ENCODE measurements at places on chromosomes 4 and X.

DNA sequence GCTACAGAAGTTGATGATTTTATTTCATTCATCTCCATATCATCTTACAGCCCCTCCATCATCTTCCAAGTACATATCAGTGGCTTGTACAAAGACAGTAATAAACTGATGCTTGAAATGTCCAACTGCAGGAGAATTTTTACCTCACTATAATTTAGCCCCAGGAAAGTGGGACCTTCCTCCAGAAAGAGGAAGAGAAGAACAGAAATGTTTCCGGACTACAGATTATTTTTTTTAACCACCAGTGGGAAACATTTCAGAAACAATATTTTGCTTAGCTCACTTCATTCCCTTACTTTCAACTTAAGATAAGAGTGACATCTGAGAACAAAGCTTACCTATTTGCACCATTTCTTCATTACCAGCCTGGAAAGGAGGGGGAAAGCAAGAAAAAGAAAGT, 2.0 kb downstream of the ADAMTS3 start:
- DNase-seq = no peak

- no peak for DNase-seq
Measured at GRCh38 chr4:24914460-24914859, 1.6 kb upstream of the CCDC149 start.

DNA sequence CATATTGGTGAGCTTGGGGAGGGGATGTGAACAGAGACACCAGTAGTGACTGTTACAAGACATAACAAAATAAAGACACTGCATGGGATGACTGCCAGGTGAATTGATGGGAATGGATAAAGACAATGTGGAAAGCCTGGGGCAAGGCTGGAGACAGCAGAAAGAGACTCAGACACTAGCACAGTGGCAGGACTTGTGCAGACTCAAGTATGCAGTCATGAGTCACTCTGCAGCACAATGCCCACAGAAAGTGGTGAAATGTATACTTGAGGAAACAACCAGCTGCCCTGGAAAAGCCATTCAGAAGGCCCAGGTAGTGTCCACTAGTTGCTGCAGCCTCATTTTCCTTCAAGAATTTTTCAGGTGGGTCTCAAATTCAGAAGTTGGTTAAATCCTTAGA, 452.3 kb downstream of the MID1IP1 start:
- no peak for DNase-seq

DNA sequence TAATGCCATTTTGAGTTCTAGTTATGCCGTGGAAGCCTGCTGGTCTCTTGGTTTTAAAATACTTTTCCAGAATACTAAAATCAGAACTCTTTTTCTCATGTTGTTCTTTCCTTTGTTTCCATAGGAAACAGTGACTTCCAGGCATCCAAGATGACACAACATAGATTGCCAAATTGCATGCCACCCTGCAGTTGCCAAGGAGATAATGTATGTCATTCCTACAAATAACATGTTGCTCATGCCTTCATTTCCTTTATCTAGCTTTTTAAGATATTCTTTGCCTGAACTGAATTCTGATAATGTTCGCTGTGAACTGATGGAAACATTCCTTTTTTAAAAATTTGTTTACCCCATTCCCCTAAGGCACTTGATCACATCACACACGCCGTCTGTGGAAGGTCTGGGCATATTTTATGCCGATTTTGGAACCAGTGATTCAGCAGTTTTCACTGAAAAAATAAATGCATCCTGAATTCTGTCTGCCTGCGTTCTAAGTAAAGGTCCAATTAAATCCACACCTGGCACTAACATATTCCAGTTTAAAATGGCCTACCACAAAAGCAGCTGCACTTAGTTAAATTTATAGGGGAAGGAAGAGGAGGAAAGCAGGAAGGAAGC, 38.0 kb upstream of the COX7B2 start:
- DNase-seq = no peak

DNA sequence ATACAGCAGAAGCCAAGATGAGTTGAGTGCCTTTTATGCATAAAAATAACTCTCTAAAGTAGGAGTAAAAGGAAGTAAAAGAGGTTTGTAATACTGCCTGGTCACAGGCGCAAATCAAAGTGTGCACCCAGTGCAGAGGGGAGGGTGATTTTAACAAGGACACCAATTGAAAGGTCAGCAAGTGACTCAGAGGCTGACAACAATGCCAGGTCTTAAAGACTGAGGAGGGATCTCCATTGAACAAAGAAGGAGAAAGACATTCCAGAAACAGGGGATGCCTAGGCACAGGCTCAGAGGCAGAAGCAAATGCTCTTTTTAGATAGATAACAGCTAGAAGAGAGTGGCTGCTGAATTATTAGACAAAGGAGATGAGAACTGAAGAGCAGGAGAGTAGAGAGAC, 297.4 kb upstream of the VCX start:
- no peak for DNase-seq

DNA sequence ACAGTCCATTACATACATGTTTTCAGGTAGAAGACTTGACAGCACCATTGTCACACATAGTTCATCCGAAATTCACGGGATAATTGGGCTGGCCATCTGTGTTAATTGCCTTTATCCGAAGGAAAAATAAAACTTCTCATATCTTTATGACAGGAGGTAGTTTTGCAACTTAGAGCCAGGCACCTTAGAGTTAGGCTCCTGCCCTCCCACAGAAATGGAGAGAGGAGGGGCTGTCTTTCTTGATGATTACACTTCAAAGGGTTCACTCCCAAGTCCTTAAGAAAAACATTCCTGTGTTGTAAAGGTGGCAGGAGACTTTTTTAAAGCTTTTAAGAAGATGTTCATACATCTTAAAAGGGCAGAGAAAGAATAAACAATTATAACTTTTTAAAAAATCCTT, 10.5 kb upstream of the SCARB2 start:
- DNase-seq = no peak

DNA sequence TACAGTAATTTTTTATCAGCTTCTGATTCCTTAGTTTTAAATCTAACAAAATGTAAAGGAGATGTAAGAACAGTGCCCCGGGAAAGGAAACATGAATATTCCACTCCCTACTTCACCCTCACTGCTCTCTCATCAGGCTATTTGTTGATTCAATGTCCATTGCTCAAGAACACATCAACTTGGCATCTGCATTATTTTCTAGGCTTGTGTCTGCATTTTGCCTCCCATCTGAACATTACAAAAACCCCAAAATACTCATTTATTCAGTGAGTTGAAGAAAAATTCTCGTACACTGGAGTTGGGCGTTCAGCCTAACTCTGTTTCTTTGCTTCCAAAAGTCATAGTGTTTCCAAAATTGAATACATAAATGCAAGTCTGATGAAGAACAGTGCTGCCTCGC, 25.6 kb downstream of the ARHGAP6 start:
- no peak for DNase-seq

- DNase-seq = no peak
Measured at GRCh38 chr4:175109933-175110332, 191.8 kb downstream of the ADAM29 start.

DNA sequence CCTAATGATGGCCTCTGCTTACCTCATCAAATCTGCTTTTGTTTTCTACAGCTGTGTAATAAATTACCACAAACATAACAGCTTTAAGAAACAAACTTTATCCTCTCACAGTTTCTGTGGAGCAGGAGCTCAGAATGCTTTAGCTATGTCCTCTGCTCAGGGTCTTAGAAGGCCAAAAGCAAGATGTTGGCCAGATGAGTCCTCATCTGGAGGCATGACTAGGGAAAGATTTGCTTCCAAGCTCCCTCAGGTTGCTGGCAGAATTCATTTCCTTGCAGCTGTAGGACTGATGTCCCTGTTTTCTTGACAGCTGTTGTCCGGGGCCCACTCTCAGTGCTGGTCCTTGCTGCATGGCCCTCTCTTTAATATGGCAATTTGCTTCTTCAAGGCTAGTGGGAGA, 116.7 kb upstream of the PDE5A start:
- no peak for DNase-seq

DNA sequence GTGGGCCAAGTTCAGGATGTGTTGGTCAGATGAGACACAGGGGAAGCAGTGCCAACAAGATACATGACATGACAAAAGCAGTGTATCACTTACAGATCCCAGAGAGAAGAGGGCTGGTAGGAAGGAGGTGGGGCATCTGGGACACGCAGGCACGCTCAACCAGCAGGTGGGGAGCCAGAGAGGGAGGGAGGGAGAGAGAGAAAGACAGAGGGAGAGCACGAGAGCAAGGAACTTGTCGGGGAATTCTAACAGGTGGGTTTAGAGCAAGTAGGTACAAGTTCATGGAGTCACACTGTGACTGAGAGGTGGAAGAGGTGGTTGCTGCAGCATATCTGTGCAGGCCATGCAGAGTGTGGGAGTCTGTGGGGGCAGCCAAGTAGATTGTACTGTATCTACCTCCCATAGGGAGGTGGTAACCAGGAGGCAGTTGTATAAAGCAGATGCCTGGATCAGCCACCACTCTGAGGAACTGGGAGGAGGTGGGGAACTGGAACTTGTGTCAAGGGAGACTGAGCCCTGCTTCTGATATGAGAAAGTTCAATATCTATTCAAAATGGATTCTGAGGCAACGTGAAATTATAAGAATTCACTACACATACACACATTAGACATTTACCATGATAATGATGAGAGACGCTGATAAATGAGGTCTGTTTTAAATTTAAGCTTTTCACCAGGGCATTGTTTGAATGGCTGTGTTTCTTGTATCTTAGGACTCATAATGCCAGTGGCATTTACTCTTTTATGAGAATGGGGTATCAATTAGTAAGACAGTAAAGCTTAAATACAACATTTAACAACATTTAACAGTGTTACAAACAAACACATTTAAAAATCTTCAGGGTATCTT, 43.7 kb downstream of the BBS12 start:
- no peak for DNase-seq

GRCh38 chr4:127832585-127832984, 48.1 kb upstream of the PLK4 start:
- no peak for DNase-seq

- DNase-seq = no peak
Measured at GRCh38 chr4:155491336-155492120, 114.8 kb upstream of the MAP9 start.

DNA sequence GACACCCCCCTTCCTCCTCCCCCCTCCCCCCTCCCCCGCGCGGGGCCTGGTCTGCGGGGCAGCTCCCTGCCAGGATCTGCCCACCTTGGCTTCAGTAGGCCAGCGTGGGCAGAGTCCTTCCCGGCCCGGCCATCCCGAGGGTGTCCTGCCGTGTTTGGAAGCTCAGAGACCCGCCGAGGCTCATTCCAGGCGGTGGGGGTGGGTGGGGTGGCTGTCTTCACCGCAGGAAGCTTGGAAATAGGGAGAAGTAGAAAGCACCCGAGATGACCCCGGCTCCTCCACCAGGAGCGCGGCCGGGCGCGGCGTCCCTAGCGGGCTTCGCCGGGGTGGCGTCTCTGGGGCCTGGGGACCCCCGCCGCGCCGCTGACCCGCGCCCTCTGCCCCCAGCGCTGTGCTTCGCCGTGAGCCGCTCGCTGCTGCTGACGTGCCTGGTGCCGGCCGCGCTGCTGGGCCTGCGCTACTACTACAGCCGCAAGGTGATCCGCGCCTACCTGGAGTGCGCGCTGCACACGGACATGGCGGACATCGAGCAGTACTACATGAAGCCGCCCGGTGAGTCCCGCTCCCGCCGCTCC, 1.6 kb downstream of the NAT8L start:
- DNase-seq = no peak

GRCh38 chr4:74408639-74409038, 36.3 kb upstream of the AREG start:
- DNase-seq = no peak

- DNase-seq = no peak
Measured at GRCh38 chr4:107874024-107874423, 49.3 kb downstream of the SGMS2 start.

DNA sequence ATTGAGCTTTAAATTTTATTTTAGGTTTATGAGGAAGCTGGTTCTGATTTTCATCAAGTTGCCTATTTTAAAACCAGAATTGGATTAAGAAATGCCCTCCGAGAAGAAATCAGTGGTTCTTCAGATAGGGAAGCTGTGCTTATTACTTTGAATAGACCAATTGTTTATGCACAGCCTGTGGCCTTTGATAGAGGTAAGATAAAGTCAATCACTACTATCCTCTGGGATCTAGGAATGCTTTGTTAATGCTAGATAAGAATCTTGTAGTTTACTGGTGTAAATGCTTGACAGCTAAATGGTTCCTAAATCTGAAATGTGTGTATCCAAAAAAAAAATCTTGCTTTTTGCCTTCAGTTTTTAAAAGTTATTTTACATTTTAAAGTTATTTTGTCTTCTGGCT, 73.0 kb upstream of the ADAD1 start:
- no peak for DNase-seq

DNA sequence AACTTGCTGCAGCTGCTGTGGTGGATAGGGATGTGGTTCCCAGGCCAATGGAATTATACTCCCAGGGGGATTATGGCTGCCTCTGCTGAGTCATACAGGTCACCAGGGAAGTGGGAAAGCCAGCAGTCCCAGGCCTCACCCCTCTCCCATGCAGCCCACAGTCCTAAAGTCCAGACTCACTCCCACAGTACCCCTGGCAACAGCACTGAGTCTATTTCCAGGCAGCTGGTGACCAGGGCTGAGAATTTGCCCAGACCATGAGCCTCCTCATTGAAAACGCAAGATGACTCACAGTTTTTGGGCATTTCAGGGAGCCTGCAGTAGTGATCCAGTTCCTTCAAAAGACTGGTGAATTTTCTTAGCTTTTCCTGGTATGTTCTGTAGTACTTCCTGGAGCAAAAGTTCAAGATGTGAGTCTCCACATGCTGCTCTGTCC, 137.6 kb downstream of the NPNT start:
- no peak for DNase-seq

- DNase-seq = no peak
Measured at GRCh38 chr4:88981556-88981955, 75.4 kb downstream of the FAM13A start.

DNA sequence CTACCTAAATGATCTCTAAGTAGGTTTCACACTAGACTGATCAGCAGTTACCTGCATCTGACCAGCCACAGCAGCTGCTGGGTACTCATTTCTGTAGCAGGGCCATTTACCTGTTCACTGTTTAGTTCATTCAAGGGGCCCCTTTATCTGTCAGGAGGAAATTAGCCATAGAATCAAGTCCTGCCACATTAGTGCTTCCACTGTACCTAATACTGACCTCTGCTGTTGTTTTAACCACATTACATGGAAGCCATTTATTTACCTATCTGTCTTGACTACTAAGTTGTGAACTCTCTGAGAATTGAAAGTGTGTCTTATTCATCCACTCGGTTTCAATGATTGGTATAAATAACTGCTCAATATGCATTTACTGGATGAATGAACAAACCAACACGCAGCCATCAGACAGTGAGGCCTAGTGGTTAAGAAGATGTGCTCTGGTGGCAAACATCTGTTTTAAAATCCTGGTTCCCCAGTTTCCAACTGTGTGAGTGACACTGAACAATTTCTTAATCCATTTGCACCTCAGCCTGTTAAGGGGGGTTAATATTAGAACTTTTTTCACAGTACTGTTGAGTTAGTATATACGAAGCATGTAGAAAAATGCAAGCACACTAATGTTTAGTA, 30.0 kb upstream of the ANXA5 start:
- peak; percentile 66 for DNase-seq

DNA sequence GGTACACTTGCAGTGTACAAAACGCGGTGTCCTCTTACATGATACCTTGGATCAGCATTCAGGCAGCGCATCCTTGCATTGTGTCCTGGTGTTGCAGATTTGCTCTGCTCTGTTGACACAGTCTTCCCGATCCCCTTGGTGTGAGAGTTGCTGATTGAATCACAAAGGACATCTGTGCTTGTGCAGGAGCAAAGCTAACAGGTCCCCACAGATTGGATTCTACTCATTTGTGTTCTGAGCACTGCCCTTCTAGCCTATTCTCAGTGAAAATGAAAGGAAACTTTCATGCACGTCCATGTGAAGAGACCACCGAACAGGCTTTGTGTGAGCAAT, 171.4 kb downstream of the FRMPD4 start:
- no peak for DNase-seq

Measured in tongue (tissue), 3 donors.